ENCODE measurements at places on chromosomes 12 and 14. TPM values are rescaled to one million over a fixed set of nuclear protein-coding genes. Genes with fewer than 3 reads are reported as not detected.

DNA sequence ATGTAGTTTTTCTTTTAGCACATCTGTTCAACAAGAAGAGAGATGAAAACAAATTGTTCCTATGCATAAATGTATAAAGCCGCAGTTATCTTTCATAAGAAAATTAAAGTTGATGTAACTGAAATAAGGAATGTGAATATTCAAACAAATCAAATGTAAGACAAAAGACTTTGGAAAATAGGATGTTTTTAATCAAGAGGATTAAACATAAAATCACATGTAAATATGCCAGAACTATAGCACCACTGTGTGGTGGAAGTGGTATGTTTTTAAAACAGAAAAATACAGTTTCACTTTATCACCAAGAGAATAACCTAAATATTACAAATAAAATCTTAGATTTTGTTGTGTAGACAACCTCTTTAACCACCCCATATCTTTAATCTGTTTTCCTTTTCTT is 40.4 kb downstream of the CAPS2 start:
- H3K4me1 ChIP-seq = no peaks in the 10 kb centered on the region
- no peaks in the 10 kb centered on the region for H3K27me3 ChIP-seq
- no peak for DNase-seq
- no peaks in the 10 kb centered on the region for H3K36me3 ChIP-seq

- no peak overlapping the region for H3K27ac ChIP-seq
- no peak overlapping the region for H3K4me3 ChIP-seq
- no peak for DNase-seq
- H3K4me1 ChIP-seq = no peaks in the 10 kb centered on the region
- H3K36me3 ChIP-seq = no peaks in the 10 kb centered on the region
These were observed 172.4 kb upstream of the CAND1 start for GRCh38 chr12:67096533-67097318.

DNA sequence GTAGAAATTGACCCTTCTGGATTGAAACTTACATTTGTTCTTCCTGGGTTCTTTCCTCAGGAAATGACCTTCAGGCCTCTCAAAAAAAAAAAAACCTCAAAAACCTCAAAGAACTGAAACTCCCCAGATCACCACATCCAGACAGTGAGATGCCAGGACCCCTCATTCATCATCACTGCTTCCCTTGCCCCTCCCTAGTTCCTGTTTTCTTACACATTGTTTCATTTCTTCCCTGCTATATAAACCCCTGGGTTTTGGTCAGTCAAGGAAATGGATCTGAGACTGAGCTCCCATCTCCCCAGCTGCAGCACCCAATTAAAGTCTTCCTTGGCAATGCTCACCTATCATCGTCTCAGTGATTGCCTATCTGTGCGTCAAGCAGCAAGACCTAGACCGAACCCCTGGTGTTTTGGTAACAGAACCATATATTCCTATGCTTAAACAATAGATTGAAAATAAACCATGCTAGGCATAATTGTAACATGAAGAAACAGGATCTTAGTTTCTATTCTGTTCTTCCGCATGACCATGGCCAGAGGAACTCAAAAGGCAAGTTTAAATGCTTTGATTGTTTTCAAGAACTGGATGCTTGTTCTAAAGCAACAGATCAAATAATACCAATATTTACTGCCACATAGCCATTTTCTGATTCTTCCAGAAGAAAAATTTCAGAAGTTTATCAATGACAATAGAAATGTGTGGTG is 108.0 kb upstream of the MAX start:
- peaks cover 12% of the 10 kb centered on the region for H3K36me3 ChIP-seq
- peaks cover 66% of the 10 kb centered on the region for H3K4me1 ChIP-seq
- peak overlapping the region; percentile 54 for H3K4me3 ChIP-seq
- no peaks in the 10 kb centered on the region for H3K27me3 ChIP-seq
- peak overlapping the region; percentile 85 for H3K27ac ChIP-seq

GRCh38 chr12:29201296-29201695 is 52.2 kb downstream of the FAR2 start:
- no peak overlapping the region for H3K27ac ChIP-seq
- DNase-seq = no peak
- H3K36me3 ChIP-seq = no peaks in the 10 kb centered on the region

DNA sequence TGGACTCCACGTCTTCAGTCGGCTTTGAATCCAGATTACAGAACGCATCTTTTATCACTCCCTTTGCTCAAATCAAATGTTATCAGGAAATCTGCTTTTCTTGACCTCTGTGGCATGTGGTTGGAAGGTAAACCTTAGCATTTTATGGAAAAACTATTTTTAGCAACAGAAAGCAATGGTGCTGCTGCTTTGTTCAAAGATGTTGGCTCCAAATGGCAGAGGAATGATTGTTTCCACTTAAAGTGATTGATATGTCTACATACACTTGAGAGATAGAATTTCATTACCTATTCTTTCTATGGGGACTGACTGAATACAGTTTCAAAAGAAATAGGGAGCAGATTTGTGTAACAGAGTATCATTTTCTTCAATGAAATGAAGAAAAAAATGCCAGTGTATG is 761.2 kb downstream of the NOVA1 start:
- H3K4me3 ChIP-seq = no peak overlapping the region
- H3K36me3 ChIP-seq = no peaks in the 10 kb centered on the region
- no peaks in the 10 kb centered on the region for H3K4me1 ChIP-seq
- no peak overlapping the region for H3K27ac ChIP-seq
- no peaks in the 10 kb centered on the region for H3K27me3 ChIP-seq

DNA sequence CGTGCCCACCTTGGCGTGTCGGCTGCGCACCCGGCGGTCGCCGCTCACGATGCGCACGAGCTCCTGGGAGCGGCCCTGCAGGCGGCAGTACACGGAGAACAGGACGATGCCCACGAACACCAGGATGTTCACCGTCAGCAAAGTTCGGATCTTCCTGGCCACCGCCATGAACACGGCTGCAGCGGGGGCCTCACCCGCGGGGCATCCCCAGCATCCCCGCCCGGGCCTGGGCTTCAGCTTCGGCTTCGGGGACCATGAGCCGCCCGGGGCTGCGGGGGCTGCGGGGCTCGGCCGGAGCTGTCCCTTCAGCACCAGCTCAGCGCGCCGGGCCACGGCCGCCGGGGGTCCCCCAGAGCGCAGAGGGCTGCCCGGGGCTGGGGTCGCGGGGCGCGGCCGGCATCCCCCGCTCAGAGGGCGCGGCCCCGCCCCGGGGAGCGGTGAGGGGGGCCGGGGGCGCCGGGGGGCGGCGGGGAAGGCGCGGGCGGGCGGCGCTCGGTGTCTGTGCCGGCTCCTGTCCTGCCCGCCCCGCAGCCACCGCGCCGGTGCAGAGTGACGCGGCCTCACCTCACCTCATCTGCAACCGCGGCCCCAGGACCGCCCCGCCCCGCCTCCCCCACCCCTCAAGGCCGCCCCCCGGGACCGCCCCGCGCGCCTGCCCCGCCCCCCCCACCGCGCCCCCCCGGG is at the start of gene GALNT9:
Gene GALNT9, minus strand, starts transcription at position 554 of the 684 bp plus-strand sequence. Its CDS starts 386 bp downstream, at position 168.
- no peaks in the 10 kb centered on the region for H3K4me1 ChIP-seq
- DNase-seq = no peak
- no peak within 1 kb of the TSS for H3K27ac ChIP-seq
- H3K27me3 ChIP-seq = peaks cover 35% of the 10 kb centered on the region
- no peak within 1 kb of the TSS for H3K4me3 ChIP-seq

DNA sequence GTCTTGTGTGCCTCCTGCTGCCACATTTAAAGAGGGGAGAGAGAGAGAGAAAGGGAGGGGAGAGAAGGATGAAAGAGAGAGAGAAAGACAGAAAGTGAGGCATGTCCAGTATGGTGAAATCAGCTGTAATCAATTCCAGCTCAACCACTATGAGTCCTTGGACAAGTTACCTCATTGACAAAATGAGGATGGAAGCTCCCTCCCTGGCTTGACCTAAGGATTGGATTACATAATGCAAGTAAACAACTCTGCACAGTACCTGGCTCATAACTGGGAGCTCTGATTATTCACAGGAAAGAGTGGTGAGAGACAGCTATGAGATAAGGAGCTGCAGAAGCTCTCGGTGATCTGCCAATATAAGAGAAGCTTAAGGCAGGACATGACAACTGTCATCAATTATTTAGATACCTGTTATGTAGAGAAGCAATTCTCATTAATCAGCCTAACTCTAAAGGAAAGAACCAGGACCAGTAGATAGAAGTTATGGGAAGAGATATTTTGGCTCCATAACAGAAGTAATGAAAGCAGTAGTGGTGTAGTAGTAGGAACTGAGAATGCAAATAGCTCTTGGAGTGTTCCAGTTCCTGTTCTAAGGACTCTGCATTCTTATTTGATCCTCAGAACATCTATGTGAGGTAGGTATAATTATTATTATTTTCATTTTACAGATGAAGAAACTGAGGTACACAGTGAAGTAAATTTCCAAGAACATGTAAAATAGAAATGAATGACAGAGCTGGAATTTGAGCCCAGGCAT is 791.6 kb downstream of the DIO2 start:
- H3K27me3 ChIP-seq = no peaks in the 10 kb centered on the region
- H3K4me1 ChIP-seq = no peaks in the 10 kb centered on the region
- no peak overlapping the region for H3K27ac ChIP-seq
- no peaks in the 10 kb centered on the region for H3K36me3 ChIP-seq
- DNase-seq = no peak

DNA sequence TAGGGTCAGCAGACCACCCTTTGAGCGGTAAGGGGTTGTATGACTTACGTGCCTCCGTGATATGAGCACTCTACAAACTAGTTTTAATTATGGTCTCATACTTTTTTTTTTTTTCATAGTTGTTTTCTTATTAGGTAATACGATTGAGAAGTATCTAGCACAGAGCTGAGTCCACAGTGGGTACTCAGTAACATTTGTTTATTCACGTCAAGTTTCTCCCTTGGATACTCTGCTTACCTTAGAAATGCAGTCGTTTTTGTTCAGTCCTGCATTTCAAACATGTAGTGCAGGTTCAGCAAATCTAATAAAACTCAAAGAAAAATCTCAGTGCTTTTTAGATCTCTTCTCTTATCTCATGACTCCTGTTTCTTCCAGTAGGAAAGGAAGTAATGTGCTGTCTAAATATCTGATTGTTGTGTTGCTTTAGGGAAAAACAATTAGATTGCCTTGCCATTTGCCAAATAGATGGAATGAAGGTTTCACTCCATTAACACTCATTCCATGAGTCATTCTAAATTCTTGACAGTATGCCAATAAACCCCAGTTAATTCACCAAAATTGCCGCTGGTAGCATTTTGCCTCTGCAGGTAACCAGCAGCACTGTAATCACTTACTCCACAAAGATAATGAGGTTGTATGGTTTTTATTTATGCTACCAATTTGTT is 118.9 kb downstream of the PTCSC3 start:
- no peaks in the 10 kb centered on the region for H3K36me3 ChIP-seq
- no peak overlapping the region for H3K4me3 ChIP-seq
- DNase-seq = no peak
- H3K4me1 ChIP-seq = no peaks in the 10 kb centered on the region

DNA sequence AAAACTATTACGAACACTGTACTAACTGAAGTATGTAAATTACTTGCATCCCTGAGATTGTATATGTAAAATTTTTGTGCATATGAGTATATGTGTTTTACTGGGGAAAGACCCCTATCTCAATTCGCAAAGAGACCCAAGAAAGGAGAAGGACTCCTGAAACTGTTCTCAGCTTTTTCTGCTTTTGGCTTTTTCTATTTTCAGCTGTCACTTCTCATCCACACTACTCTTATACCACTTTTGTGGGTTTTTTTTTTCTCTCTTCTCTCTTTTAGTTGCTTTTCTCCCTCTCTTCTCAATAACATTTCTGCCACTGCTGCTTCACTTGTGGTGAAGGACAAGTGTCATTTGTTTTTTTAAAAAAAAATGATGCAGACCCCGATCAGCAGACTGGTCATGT is 39.8 kb downstream of the NIN start:
- peaks cover 47% of the 10 kb centered on the region for H3K36me3 ChIP-seq
- H3K4me3 ChIP-seq = peak overlapping the region; percentile 72
- H3K27ac ChIP-seq = peak overlapping the region; percentile 90
- no peaks in the 10 kb centered on the region for H3K27me3 ChIP-seq

- H3K27ac ChIP-seq = no peak within 1 kb of the TSS
- peaks cover 4% of the 10 kb centered on the region for H3K36me3 ChIP-seq
- no peaks in the 10 kb centered on the region for H3K27me3 ChIP-seq
These were observed at the start of gene IFNG-AS1 for GRCh38 chr12:67989184-67989920. Gene IFNG-AS1, plus strand, starts transcription at chr12:67989447.

GRCh38 chr14:93126111-93126510 is 10.4 kb upstream of the ITPK1 start:
- no peak overlapping the region for H3K27ac ChIP-seq
- H3K27me3 ChIP-seq = peaks cover 15% of the 10 kb centered on the region
- no peaks in the 10 kb centered on the region for H3K4me1 ChIP-seq
- H3K4me3 ChIP-seq = no peak overlapping the region

DNA sequence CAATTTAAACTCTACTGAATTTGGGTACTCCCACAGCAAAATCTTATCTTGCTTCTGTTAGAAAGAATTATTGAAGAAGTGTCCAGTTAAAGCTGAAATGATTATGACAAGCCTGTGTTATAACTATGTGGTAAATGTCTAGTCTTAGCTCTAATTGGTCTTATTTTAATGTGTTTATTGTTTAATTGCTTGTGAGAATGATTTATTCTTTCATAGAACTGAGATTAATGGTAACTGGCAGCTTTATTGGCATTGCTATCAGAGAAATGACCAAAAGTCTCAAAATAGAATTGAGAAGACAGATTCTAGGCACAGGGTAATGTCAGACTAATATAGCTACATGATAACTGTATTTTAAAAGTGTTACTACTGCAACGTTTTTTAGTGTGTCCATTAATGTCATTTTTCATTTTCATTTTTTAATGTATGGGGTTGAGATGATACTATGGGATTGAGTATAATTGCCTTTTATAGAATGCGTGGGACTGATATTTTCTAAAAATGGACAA is 458.7 kb downstream of the AEBP2 start:
- peaks cover 10% of the 10 kb centered on the region for H3K4me1 ChIP-seq
- H3K27me3 ChIP-seq = peaks cover 2% of the 10 kb centered on the region
- no peak overlapping the region for H3K4me3 ChIP-seq
- no peak for DNase-seq

DNA sequence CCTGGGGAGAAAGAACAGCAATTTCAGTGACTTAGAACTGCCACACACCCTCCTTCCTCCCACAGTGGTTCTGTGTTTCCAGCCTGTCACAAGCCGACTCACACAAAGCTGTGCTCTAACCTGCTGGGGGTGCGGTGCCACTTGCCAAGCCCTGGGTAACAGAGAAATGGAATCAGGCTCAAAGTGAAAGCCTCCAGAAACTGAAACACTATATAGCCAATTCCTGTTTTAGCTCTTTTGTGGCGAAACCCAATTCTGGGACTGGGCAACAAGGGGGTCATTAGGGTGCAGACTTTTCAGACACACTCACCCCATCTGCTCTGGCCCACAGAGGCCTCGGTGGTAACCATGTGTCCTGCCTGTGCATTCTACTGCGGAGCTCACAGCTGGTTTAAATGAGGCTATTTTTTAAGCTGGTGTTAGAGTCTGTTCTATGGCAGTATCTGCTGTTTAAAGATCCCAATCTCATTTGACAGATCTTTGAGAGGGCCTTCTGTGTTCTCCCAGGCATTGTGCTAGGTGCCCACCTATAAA is 15.2 kb upstream of the ACTR6 start:
- H3K36me3 ChIP-seq = peaks cover 25% of the 10 kb centered on the region
- no peak for DNase-seq
- H3K4me3 ChIP-seq = no peak overlapping the region
- H3K27me3 ChIP-seq = no peaks in the 10 kb centered on the region
- peak overlapping the region; percentile 47 for H3K27ac ChIP-seq

The BRI3BP gene
- 25.8 TPM for total RNA-seq

The LRP1-AS gene
- total RNA-seq = not detected

The GPR68 gene
- 44.5 TPM for total RNA-seq

The PA2G4 gene
- 364 TPM for total RNA-seq

The RPS6KL1 gene
- total RNA-seq = 2.5 TPM
